ENCODE measurements at places on chromosomes 11 and 22.

DNA sequence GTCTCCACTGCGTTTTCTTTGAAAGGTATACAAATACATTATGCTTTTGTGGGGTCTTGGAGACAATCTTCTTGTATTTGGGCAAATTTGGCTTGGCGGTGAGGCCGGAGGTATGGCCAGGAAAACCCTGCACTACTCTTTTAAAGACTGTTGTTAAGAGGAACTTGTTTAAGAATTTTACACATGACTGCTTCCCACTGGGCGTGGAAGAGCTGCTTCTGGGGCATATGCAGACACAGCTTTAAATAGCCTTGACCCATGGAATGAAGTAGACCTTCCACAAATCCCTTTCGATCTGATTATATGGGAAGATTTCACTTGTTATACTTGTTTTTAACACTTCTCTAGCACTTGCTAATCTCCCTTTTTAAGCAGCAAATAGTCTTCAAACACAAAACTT is 453.6 kb downstream of the MN1 start:
- DNase-seq = peak; percentile 58

DNA sequence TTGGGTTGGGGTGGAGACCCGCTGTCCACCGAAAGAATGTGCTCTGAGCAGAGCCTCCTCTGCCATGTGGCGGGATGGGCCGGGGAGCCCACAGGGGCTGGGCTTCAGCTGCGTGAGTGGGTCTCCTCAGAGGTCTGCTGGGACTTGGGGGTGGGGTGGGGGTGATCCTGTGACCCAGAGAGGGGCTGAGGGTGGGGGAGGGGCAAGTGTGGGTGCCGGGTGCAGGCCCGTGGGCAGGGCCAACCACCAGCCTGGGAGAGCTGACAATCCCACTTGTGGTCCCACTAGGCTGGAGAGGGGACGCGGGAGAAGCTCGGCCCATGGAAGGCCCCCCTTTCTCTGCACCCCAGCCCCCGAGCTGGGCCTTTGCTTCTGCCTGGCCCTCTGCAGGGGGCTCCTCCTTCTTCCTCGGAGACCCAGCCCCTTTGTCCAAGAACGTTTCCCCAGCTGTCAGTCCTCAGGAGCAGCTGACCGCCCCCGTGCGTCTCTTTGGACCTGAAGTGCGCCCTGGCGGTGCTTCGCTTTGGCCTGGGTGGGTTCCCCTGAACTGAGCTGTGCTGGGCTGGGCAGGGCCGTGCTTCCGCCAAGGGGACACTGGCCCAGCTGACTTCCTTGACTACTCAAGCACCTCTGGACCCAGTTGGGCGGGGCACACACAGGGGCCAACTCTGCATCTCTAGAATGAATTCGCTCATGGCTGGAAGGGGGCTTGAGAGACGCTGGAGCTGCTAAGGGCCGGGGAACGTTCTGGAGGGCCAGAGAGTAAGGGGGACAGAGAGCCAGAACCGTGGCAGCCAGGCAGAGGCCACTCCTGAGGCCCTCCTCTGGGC is 30.2 kb downstream of the OSBPL5 start:
- DNase-seq = no peak

GRCh38 chr11:103947546-103947919 is 88.9 kb upstream of the DDI1 start:
- no peak for DNase-seq

DNA sequence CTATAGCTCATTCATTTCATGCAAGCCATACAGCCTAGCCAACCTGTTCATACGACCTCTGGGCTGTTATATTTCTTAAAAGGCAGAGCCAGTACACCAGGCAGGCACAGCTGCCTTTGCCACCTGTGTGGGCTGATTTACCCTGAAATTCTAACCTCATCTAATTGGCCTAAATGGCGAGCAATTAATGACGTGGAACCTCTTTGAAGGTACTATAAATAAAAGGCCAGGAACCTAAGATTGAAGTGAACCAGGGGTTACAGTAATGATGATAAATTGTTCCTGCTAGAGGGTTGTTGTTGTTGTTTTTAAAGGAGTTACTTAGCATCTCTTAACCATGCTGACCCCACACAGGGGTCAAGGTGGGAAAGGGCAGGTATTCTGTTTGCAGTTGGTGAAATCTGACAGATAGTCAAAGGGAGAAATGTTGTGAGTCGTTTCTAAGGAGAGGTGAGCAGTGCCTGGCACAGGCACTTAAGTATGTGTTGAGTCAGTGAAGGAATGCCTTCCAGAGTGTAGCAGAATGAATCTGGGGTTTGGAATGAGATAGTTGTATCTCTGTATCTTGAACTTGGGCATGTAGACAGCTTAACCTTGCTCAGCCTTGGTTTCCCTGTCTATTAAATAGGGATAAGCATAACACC is 213.5 kb upstream of the NAV2 start:
- peak; percentile 26 for DNase-seq

DNA sequence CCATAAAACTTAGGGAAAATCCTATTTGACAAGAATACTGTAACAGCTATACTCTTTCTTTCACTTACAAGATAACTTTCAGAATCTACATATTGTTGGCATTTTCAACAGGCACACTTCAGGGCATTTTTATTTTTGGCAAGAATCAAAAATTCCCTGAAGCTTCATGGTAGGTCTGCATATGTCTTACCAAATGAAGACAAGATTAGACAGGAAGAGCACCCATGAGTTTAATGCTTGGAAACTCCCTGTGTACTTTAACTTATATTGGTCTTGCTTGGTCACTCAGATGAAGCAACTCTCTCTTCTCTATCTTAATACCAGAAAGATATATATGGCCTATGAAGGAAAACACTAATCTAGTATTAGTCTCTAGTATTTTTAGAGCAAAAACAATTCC is 137.7 kb downstream of the ATG16L2 start:
- no peak for DNase-seq

- DNase-seq = no peak
Observed at GRCh38 chr11:130480711-130481140, 32.3 kb downstream of the ADAMTS15 start.

DNA sequence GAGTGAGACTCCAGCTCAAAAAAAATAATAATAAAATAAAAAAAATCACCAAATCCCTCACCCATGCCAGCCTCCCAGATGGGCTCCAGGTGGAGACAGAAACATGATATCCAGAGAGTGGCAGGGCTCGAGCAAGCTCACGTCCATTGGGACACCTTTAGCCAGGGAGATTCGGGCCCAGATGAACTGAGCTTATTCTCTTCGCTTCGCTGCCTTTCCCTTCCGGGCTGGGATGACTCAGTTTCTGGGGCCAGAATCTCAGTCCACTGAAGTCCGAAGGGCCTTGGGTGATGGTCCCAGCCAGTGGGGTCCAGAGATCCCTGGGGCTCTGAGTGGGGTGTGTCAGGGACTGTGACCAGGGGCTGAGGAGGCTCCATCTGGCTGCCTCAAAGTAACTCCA is 23.0 kb upstream of the MYEOV start:
- peak; percentile 33 for DNase-seq

DNA sequence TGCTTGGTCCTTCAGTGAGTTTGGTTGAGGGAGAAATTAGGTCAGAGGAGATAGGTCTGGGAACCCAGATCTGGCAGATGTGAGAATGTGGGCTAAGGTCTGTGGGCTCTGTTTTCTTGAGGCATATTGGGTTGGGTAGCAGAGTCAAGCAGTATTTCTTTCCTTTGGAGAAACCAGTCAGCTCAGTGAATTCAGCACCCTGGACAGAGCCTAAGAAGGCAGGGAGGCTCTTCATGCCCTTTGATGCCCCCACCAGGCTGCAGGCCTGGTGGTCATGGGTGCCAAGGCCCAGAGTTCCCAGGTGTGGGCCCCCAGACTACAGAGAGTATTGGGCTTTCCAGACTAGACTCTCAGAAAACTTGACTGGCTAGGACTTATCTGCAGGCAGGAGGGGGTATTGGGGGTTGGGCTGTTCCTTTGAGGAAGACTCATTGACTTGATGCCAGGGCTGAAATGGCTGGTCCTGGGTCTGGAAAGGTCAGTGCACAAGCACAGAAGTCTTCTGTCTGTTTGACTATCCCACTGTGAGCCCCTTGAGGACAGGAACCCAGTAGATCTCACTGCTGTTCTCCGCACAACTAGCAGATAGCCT is 45.3 kb upstream of the NECTIN1 start:
- DNase-seq = peak; percentile 18

GRCh38 chr22:24819911-24820461 is 14.0 kb downstream of the SGSM1 start:
- peak; percentile 81 for DNase-seq

GRCh38 chr11:13183094-13183825 is 94.3 kb upstream of the BMAL1 start:
- DNase-seq = peak; percentile 50

- DNase-seq = peak; percentile 70
Observed at GRCh38 chr11:13119941-13120520, 110.9 kb downstream of the RASSF10 start.

DNA sequence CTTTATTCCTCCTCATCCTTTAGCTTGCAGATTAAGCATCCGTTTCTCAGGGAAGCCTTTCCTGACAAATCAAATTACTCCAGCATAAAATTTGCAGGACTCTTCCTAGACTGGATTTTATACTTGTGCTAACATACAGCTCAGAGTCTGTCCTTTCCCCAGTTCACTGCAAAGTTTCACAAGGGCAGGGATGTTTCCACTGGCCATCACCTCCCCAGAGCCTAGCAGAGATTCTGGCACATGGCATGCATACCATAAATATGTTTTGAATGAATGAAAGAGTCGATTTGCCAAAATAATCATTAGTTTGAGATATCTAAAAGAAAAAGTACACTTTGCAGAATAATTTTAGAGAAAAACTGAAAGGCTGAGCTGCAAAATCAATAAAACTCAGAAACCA is 10.6 kb downstream of the MSANTD4 start:
- no peak for DNase-seq

DNA sequence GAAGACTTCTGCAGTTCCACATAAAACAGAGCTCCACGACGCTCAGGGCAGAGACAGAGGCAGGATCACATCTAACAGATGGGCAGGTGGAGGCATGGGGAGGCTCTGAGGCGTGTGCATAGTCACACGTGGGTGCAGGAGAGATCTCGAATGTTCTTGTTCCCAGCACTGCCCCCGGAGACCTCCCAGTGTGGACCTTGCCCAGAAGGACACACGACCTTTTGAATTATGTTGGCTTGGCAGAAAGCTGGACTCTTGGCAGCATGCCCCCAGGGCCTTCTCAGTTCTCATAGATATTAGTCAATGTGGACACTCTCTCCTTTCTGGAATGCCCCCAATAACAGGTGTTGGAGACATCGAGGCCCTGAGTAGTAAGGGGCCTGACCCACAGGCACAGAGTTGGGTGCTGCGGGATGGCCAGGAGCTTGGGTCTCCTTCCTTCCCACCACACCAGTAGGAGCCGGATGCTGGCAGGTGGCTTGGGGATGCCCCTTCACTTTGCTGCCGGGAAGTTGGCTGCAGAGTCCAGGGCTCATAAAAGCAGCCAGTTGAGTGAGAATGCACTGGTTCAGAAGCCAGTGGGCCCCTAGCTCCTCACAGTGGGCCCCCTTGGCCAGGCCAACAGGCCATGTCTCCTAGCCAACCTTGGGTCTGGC is 12.1 kb downstream of the MYEOV start:
- no peak for DNase-seq

DNA sequence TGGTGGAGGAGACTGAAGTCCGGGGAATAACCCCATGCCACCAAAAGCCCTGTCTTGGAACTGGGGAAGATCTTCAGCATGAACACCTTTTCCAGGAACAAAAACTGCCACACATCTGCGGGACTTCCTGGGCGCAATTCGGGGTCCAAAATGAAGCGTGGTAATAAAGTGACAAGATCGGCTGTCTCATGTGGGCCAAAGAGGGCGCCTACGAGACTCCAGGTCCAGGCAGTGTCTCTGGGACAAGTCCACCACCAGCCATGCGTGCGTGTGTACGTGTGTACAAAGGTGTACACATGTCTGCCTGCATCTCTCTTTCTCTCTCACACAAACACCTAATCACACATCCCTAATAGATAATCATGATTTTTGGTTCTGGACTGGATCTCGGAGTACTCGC is 8.9 kb upstream of the MYBPC3 start:
- DNase-seq = no peak

DNA sequence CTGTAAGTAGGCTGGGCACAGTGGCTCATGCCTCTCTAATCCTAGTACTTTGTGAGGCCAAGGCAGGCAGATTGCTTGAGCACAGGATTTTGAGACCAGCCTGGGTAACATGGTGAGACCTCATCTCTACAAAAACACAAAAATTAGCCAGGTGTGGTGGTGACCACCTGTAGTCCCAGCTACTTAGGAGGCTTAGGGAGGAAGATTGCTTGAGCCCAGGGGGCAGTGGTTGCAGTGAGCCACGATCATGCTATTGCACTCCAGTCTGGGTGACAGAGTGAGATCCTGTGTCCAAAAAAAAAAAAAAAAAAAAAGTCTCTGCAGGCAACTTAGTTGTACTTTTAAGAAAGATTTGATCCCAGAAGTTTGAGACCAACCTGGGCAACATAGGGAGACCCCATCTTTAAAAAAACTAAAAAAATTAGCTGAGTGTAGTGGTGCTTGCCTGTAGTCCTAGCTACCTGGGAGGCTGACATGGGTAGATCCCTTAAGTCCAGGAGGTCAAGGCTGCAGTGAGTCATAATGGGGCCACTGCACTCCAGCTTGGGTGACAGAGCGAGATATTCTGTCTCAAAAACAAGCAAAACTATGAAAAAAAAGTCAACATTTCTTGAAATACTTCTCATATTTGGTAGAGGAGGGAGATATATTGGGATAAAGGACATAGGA is 10.5 kb downstream of the ATM start:
- no peak for DNase-seq

- DNase-seq = no peak
Observed at GRCh38 chr11:46249938-46250744, 27.3 kb upstream of the CREB3L1 start.

DNA sequence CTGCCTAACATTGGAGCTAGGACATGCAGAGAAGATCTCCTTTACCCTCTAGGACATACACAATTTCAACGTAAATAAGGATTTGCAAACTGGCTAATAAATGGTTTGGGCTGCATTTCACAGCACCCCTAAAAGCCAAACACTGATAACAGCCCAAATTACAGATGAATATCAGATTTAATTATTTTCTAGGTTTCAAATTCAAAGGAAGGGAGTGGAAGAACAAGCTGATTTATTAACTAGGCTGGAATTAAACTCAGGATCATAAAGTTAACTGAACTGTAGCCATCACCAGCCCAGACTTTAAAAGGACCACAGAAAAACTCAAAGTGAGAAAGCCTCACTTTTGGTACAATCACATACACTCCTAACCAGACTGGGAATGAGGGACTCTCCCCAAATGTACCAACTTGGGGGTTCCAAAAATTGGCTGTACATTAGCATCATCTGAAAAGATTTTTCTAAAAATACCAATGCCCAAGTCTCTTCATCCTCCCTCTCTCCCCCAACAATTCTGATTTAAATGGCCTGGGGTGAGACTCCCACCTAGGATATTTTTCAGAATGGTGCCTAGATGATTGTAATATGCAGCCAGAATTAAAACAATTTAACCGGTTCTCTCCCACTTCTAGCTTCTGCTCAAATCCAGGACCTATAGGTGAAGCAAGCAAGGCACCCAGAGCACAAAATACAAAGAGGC is 43.5 kb downstream of the SYTL2 start:
- peak; percentile 17 for DNase-seq

- DNase-seq = no peak
Observed at GRCh38 chr22:30266445-30267381, at the start of gene OSM. TSS of gene OSM (minus strand) at chr22:30266851. CDS start at chr22:30266799, 52 bp downstream.

- no peak for DNase-seq
Observed at GRCh38 chr22:42152661-42153270, 22.2 kb upstream of the CYP2D6 start.
